Fibroblast of pulmonary artery (primary cell): ENCODE measurements at places on chromosomes 6 and 20.

- DNase-seq = peak; percentile 92
Observed at GRCh38 chr6:10759312-10759839, 11.8 kb downstream of the TMEM14B start.

DNA sequence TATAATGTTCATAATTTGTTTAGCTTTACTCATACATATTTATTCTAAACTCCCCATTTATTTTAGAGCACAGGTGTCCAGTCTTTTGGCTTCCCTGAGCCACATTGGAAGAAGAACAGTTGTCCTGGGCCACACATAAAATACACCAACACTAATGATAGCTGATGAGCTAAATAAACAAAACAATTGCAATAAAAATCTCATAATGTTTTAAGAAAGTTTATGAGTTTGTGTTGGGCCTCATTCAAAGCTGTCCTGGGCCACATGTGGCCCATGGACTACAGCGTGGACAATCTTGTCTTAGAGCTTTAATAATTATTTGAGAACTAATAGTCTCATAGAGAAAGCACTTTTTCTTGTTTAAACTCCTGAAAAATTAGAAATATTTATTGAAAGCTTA is 131.3 kb downstream of the MYO6 start:
- no peak for DNase-seq

GRCh38 chr6:122829456-122829855 is 40.4 kb downstream of the SMPDL3A start:
- no peak for DNase-seq

GRCh38 chr6:160063771-160064413 is 57.7 kb upstream of the SLC22A1 start:
- DNase-seq = no peak
